NT2/D1 (cell line): ENCODE measurements at places on chromosomes 7 and 10.

DNA sequence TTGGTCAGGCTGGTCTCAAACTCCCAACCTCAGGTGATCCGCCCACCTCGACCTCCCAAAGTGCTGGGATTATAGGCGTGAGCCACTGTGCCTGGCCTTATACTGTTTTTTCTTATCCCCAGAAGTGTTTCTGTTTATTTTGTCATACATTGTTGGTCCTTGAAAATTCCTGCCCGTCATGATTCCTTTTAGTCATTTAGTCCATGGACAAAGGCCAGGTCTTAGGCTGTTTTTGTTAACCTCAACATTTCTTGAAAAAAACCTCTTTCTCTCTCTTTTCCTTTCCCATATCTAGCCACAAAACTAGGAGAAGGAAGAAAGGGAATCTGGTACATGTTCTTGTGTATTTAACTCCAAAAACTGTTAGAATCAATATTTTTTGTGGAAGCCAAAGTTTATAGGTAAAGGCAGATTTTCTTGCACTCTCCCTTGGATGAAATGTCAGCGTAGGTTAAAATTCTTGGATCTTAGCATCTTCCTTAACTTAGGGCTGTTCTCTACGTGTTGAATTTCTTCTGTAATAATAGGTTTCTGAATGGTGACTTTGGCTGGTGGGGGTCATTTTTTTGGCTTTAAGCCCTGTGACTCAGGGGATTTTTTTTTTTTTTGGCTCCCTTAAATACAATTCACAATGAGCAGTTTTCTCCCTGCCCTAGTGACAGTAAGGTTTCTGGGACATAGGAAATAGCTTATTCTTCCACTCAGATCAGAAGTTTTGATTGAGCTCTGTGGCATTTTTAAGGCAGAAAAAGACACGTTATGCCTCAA lies 500.8 kb downstream of the AUTS2 start:
- no peak for DNase-seq

DNA sequence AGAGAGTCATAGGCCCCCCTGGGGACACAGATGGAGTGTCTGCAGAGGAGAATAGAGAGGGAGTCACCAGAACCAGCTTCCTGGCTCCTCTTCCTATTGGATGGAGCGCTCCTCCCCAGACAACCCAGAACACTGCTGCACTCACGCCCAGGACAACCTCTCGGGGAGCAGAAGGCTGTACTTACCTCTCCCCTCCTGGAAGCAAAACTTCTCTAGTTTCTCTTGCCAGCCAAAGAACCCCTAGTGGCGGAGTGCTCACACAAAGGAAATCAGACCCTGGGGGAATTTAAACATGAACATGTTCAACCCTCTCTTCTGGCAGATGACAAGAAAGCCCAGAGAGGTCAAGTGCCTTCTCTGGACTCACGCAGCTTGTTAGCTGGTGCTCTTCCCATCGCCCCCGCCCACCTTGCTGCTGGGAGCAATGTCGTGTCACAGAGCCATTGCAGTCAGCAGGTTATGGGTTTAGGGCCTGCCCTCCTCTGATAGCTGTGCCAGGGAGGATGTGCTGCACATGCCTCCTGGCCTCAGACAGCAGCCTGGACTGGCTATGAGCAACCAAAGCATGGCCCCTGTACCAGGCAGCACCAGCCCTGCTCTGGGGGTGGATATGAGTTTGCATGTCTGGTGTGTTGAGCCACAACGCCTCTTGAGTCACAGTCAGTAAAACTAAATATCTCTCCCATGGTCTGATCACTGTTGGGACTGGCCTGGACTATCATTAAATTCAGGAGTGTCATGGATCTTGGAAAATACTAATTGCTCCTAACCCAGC lies 84.4 kb downstream of the SLIT1 start:
- DNase-seq: no peak

GRCh38 chr7:134048166-134048565 lies 79.0 kb upstream of the LRGUK start:
- DNase-seq: no peak

DNA sequence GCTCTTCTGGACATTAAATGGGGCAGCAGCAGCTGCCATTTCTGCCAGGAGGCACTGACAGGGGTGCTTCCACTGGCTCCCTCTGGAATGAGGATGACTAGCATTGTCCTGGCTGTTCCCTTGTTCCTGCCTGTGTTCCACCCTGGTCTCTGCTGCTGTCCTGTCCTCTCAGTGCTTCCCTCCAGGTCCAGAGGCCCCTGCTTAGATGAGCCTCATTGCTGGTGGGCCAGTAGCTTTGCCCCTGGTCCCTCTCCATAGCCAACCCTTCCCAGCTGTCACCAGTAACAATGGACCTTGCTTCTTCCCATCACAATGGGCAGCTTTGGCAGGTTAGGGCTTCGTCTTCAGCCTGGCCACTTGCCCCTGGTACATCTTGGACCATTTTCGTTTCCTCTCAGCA lies 561.1 kb downstream of the TCERG1L start:
- no peak for DNase-seq

- DNase-seq: no peak
Observed at GRCh38 chr10:77619964-77620703, 17.5 kb downstream of the KCNMA1 start.

DNA sequence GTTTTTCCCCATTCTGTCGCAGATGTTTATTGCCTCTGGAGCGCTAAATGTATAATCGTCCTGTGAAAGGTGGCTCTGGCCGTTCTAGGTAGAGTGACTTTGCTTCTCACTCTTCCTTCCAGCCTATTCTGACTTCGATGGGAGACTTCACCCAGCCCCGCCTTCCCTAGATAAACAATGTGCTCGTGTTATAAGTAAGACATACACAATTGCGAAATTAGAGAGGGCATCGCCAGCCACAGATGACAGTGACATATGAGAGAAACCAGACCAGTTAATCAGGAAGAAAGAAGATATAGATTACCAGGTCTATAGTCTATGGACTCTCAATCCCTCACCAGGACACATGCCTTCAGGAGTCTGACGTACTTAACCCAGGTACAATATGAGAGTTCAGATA lies 1050.5 kb upstream of the AUTS2 start:
- DNase-seq: no peak

- DNase-seq: no peak
Observed at GRCh38 chr10:122426829-122427228, 27.6 kb upstream of the ARMS2 start.

- DNase-seq: no peak
Observed at GRCh38 chr7:134834689-134835462, 55.4 kb downstream of the CALD1 start.

- no peak for DNase-seq
Observed at GRCh38 chr7:145398758-145399157, 562.9 kb upstream of the TPK1 start.

- DNase-seq: peak; percentile 49
Observed at GRCh38 chr10:77428691-77429395, 208.8 kb downstream of the KCNMA1 start.

GRCh38 chr7:30925117-30925516 lies 13.5 kb downstream of the AQP1 start:
- DNase-seq: no peak

DNA sequence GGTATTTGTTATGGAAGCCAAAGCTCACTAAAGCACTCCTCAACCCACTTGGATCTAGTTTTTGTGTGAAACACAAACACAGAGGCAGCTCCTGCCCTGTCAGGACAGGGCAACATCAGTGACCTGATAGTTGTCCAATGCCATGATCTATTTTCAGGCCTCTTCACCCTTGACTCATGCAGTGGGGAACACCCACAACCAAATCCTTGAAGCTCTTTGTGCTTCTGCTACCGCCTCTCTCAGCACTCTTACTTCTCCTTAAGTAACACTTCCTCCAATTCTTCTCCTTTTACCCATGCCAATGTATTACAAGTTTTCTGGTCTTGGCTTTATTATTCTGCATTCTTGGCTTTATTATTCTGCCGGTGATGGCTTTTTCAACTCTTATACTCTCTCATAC lies 425.3 kb downstream of the INHBA start:
- DNase-seq: no peak

- DNase-seq: no peak
Observed at GRCh38 chr10:13703997-13704536, 117.3 kb downstream of the PRPF18 start.

DNA sequence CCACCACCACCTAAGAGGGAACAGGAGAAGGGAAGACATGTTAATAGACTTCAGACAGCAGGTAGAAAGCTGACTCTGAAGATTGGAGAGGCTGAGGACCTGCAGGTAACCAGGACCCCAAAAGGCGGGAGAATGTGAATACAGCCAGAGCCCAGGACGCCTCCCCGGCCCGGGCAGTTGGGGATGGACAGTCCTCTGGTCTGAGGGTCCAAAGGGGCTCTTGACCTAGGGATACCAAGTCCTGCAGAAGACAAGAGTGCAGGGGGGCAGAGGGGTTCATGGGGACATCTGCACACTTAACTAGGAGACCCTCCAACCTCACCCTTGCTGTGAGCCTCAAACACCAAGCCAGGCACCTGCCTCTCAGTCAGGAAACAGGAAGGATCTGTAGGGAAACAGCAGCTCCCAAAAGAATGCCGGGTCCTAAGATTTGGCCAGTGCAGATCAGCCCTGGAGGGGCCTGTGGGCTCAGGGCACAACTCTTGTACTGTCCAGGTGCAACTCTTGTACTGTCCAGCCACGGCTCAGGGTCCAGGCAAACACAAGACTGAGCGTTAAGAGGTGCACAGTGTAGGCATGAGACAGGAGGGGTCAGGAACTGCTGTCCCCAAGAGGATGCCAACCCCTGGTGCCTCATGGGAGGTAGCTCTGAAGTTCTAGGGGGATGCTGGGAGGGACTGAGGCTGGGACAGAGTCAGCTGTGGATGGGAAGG lies 2.3 kb upstream of the STK32C start:
- no peak for DNase-seq

DNA sequence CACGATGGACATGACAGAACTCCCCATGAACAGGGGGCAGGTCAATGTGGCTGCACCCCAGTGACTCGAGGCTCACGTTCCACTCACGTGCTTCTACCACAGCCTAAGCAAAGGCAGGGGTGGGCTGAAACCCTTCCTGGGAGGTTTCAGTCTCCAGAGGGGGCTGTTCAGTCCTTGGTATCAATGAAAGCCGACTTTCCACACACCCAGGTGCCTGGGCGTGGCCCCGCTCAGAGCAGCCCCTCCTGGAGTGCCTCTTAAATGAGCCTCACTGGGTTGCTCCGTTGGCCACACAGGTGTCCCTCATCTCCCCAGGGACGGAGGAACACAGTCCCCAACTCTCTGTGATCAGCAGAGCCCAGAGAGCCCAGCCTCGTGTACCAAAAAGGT lies 90.5 kb upstream of the PDGFA start:
- no peak for DNase-seq

GRCh38 chr7:46680147-46680546 lies 759.1 kb upstream of the IGFBP3 start:
- DNase-seq: no peak

GRCh38 chr7:106629516-106629915 lies 31.4 kb downstream of the CCDC71L start:
- no peak for DNase-seq

DNA sequence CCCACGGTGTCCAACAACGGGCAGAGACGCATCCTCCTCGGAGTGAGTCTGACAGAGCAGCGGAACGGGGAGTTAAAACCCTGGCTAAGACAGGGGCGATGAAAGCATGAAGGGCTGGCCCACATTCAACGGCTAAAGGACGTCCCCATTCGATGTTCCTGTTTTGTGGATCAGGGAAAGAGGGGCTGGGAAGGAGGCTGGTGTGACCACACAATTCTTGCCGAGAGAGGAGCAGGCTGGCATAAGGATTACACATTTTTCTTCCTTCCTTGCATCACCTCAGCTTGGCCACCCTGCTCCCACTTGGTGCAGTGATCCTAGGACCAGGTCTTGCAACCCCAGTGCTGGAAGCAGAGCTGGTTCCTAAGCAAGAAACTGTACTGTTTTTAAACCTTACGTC lies 67.7 kb downstream of the GNA12 start:
- DNase-seq: no peak

DNA sequence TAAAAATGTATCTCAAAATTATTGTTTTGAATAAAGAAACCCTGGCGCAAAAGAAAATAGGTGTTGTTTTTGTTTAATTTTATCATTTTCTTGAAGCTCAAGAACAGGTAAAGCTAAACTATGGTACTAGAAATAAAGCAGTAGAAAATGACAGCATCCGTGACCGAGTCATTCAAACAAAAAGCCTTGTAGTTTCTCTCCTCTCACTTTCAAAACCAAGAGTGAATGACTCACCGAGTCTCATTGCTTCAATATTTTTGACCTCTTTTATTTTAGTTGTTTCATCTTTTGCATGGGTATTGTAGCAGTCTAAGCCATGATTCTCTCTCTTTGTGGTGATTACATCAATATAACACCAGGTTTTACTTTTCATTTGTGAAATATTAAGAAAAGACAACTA lies 396.5 kb downstream of the POM121L12 start:
- no peak for DNase-seq

DNA sequence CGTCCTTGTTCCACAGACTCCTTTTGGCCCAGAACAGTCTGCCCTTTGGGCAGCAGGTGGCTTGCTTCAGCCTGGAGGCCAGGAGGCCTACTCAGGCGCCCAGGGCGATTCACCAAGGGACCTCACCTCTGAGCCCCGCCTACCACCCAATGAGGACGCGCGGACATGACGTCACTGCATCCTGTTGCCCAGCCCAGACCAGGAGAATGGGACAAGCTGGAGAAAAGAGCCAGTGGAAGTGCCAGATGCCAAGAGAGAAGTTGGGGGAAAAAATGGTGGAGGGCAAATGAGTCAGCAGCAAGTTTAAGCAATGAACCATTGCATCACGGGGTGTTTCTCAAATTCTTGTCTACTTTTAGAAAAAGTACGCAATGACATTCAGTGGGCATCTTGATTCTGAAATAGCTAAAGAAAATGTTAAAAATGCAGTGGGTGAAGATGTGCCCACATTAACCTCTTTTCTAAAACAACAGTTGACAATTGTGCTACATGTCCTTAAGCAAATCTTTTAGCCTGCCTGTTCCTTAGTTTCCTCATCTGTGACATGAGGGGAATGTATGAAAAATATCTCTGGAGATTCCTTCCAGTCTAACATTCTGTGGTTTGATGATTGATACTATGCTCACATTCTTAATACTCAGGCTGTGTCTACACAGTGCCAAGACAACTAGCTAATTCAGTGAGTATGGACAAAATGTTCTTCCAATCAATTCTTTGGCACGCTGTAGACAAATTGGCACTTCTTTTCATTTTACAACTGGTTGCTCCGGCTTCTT lies 23.9 kb upstream of the LEP start:
- DNase-seq: no peak

- DNase-seq: no peak
Observed at GRCh38 chr7:155947051-155947450, 134.8 kb upstream of the SHH start.

DNA sequence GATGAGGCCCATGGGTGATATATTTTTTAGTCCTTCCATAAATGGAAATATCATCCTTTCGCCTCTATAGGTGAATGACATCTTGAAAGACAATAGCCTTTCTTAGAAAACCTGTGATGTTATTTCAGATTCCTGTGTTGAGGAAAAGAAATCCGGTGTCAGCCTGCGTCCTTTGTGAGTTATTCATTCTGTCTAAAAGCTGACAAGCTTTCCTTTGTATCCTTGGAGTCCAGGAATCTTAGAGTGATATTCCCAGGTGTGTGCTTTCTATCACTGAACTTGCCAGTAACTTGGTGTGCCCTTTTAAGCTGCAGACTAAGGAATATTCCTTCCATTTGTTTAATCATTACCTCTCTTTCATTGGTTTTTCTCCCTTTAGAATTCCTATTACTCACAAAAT lies 41.0 kb downstream of the EVX1 start:
- no peak for DNase-seq

- no peak for DNase-seq
Observed at GRCh38 chr7:5700391-5700985, 81.0 kb downstream of the RNF216 start.

- no peak for DNase-seq
Observed at GRCh38 chr10:79249186-79250121, 97.8 kb upstream of the PPIF start.

- DNase-seq: no peak
Observed at GRCh38 chr7:129739427-129739826, 127.9 kb downstream of the NRF1 start.
